DMS 273 treated with DMSO at 0.1 percent for 48 hours (cell line): ENCODE measurements at places on chromosomes 11 and 22.

DNA sequence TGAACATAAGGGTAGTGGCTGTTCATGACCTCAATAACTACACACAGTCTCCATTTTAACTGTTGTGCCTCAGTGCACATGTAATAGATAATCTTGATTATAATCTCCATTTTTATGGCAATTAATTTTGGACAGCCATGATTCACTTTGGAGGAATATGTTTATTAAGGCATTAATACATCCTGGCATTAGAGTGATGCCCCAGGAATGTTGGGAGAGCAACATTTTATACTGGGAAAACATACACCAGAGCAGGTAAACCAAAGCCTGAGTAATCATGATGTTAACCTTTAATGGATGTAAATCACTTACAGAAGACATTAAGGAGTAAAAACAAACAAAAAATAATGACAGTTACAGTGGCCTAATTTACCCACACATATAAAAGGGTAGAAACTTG, 886.3 kb upstream of the RAG2 start:
- DNase-seq, result no peak

DNA sequence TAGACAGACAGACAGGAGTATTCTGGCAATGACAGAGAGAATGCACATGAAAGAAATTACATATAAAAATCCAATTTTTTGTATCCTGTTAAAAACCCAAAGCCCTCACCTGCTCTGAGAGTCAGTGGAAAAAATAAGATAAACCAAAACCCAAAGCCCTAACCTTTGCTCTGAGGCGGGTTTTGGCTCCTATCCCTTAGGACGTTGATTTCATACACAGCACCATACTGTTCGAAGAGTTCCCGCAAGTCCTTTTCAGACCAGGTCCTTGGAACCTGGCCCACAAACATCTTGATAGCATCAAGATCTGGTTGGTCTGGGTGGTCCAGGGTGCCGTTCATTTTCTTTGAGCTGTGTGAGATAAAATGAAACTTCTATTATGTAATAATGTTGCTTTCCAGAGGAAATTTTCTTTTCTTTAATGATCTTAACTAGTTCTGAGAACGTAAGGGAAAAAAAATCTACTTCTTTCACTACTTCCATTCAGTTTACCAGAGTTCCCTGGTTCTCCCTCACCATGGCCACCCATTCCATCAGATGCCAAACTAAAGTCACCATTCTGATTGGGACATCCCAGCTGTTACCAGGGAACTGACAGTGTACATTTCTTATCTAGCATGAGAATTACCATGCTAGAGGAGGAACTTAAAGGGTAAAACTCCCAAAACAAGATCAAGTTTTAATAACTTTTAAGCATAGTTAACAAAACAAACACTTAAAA, 39.9 kb upstream of the RAPSN start:
- DNase-seq, result no peak

DNA sequence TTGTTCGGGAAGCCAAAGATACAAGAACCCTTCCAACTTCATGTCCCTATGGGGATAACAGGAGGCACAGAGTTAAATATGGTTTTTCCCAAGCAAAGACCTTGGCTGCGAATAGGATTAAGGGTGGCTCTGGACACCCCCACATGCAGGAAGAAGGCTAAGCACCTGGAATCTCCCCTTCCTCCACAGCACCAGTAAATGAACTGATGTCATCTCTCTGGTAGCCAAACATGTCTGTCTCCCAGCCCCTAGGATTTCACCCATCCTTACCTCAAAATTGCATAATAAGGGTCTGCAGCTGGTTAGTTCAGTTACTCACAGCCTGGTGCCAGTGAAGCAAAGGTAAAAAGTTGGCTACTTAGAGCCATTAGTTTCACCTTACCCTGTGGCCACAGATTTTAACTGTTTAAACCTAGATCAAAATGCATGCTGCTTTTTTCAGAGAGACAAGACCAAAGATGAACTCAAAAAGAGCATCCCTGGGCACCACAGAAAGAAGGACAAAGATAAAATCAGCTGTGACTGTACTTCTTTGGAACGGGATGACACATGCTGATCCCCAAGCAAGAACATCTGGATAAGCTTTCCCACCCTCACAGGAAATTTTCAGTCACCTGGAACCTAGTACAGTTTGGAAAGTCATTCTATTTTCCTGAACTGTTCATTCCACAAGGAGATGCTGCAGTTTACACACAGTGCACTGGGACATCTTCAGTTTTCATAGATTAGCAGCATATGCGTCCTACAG, 77.2 kb upstream of the AKIP1 start:
- DNase-seq, result no peak

- no peak for DNase-seq
Observed at GRCh38 chr22:44599084-44599483, 101.1 kb upstream of the RTL6 start.

DNA sequence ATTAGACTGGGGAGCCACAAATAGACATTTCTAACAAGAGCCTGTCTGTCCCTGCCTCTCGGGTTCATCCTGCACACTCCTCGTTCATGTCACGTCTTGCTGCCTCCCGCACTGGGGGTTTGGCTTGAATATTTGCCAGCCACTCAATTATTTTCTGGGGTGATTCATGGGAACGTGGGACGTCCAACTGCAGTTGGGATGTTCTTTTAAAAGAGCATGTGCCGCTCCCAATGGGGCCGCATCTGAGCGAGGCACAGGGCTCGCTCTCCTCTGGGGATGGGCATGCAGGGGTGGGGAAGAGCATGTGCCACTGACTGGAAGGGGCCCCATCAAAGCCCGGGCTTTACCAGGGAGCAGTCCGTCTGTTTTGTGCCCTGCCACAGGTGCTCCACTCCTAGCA, 43.4 kb downstream of the PARVG start:
- DNase-seq, result no peak

DNA sequence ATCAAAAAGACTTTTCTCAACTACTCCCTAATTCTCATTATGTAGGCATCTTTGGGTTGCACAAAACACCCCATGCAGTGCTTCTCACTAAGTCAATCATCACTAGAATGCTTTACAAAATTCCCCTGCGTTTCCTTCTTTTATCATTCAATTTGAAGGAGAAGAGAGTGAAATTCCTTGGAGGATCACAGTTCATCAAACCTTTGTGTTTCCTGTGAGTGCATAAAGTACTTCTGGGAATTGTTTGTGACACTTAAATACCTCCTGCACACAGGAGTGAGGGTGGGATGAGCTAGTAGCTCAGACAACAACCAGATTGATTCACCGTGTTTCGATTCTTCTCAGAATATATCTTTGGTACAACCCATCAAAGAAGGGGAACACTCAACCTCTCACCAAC, 3.7 kb upstream of the OR5AR1 start:
- DNase-seq, result no peak

DNA sequence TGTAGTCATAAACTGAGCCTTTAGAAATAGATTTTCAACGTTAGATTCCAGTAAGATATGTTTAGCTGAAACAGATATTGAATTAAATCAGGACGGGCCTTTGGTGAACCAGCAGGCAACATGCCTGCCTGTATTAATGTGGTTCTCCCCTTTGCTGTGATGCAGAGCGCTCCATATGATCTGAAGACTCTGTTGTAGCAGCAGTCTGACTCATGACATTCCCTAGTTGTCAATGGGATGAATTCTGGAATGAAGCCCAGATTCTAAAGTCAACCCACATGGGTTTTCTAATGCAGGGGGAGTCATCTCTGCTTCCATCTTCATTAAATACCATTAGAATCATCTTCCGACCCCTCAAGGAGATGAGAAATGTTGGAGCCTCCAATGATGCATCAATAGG, 864.5 kb downstream of the NTM start:
- no peak for DNase-seq

DNA sequence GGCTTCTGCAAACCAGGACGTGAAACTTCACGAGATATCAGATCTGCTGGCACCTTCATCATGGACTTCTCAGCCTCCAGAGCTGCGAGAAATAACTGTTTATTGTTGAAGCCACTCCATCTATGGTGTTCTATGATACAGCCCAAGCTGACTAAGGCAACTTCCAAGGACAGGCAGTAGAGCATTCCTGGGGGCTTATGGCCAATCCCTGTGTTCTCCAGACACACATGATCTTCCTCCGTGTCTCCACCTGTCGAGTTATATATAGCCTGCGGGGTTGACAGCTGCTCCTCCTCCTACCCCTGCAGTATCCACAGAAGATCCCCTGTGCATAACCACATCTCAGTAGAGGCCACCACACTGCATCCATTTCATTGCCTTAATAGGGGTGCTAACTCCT, 11.0 kb downstream of the TP53AIP1 start:
- peak; percentile 27 for DNase-seq

- no peak for DNase-seq
Observed at GRCh38 chr22:28969401-28970168, 86.2 kb downstream of the ZNRF3 start.
